ENCODE measurements at places on chromosomes 2 and 18.

GRCh38 chr2:238136820-238137537 is 1.5 kb upstream of the KLHL30 start:
- DNase-seq = no peak

GRCh38 chr2:158217593-158217992 is 115.9 kb downstream of the UPP2 start:
- no peak for DNase-seq

- DNase-seq = no peak
Measured at GRCh38 chr2:170270278-170270864, 92.4 kb downstream of the MYO3B start.

GRCh38 chr2:132383956-132384355 is 32.6 kb upstream of the GPR39 start:
- no peak for DNase-seq

- DNase-seq = no peak
Measured at GRCh38 chr18:35110554-35111485, 69.6 kb downstream of the MAPRE2 start.

All from heart left ventricle (tissue), 16 donors.